ENCODE measurements at places on chromosomes 16 and 17. TPM values are rescaled to one million over a fixed set of nuclear protein-coding genes. Genes with fewer than 3 reads are reported as not detected.

CMTM2 gene
- total RNA-seq = 1.8 TPM

DNA sequence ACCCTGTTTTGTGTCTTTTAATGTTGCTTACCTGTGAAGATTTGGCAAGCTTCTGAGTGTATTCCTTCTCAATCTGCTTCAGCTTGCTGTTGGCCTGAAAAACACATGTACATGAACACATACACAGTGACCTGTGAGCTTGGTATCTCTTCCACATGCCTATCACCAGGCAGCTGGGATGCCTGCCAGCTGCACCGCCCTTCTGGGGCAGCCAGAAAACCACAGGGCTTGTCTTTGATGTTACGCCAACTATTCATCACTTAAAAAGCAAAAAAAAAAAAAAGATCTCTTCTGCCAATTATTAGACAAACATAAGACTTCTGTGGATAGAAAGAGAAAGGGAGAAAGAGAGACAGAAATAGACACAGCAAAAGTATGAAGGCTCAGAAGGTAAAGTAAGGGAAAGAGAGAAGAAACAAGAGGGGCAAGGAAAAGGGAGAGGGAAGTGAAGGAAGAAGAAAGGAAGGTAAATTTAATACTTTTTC lies 189.2 kb upstream of the AXIN2 start:
- DNase-seq = peak; percentile 88

GRCh38 chr17:44219616-44220212 lies at the start of gene UBTF:
Gene UBTF, minus strand, starts transcription at chr17:44219675. Its CDS starts 1,446 bp downstream, at chr17:44218229.
- DNase-seq = no peak

DNA sequence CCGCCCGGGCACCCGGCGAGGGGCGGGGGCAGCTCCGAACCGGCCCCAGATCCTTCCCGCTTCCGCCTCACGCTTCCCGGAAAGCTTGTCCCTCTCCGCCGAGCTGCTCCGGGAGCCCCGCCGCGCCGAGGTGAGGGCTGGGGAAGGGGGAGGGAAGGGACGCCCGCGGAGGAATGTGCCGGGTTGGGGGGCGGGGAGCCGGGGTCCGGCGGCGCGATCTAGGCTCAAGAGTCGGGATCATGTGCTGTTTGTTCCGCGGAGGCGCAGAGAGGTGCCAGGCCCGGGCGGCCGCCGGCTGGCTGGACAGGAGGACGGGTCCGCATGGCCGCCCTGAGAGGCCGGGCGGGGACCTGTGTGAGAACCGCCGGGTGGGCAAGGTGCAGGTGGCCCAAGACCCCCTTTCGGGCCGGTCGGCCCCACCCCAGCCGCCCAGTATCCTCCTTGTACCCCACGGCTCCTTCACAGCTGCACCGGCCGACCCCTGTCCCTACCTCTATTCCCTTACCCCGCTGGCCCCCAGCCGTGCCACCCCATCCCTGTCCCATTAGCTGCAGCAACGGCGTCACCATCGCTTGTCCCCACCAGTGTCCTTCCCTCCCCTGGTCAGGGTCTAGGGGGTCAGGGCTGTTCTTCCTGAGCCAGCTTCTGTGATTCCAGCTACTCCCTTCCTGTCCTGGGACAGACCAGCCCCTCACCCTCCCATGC lies 429 bp downstream of the KIF1C start:
- no peak for DNase-seq

- no peak for DNase-seq
Measured at GRCh38 chr17:42290577-42290976, 2.3 kb downstream of the STAT5A start.

DNA sequence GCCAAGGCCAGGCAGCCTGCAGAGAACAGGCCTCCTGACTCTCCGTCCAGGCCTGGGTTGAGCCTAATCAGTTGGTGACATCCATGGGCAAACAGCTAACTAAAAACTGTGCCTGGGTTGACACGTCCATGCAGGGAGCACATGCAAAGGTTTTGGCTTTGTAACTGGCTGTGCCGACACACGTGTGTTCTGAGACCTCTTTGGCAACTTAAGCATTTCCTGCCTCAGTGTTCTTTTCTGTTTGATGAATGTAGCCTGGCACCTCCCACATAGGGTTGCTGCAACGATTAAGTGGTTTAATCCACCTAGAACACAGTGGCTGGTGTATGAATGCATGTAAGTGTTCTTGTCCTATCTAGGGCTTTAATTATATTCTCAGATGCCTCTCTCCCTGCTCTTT lies 3.2 kb downstream of the BCO1 start:
- DNase-seq = no peak

PRSS36 gene
- total RNA-seq = 1.3 TPM

Measured in epithelial cell of proximal tubule (primary cell).